ENCODE measurements at places on chromosomes 11 and 22.

DNA sequence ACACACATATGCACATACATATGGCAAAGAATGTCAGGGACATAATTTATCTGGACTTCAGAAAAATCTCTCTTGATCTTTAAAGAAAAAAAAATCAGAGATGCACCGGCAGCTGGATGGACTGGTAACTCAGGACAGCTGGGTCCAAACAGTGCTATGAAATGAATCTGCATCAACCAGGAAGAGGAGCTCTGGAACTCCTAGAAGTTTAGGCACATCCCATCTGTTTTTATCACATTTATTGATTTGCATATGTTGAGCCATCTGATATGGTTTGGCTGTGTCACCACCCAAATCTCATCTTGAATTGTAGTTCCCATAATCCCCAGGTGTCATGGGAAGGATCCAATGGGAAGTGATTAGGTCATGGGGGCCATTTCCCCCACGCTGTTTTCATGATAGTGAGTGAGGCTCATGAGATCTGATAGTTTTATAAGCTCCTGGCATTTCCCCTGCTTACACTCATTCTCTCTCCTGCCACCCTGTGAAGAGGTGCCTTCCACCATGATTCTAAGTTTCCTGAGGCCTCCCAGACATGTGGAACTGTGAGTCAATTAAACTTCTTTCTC lies 87.7 kb upstream of the AKIP1 start:
- no peak for DNase-seq

DNA sequence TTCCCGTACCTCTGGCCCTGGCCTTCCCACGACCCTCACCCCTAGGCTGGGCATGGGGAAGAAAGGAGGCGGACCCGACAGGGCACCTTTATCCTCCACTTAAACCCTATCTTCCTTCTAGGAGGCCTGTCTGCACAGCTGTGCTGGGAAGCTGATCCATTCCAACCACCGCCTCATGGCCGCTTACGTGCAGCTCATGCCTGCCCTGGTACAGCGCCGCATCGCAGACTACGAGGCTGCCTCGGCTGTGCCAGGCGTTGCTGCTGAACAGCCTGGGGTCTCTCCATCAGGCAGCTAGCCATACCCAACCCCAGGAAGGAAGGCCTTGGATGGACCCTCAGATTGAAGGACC lies 599 bp downstream of the TIMM10B start:
- DNase-seq, result no peak

DNA sequence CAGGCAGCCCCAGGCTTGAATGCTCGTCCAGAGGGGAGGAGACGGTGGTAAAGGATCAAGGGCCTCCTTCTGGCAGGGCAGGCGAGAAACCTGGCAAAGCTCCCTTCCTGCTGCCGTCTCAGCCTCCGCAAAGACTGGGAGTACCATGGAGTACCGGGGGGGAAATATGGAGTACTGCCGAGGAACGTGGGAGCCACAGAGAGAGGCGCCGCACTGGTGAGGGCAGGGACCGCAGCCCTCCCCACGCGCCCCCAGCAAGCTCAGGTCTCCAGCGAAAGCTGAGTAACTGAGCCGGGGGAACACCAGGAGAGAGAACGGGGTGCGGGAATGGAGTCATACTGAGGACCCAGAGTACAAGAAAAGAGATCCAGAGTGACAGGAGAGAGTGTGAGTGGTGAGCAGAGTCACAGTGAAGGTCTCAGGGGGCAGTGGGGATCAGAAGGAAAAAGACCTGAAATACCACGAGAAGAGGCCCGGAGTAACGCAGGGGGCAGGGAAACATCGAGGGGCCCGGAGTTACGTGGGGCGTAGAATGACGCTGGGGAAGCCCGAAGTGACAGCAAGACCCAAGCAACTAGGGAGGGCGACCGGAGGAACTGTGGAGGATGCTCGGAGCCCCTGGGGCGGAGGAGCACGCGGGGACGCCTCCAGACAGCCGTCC lies 740 bp downstream of the EML3 start:
- peak; percentile 47 for DNase-seq

DNA sequence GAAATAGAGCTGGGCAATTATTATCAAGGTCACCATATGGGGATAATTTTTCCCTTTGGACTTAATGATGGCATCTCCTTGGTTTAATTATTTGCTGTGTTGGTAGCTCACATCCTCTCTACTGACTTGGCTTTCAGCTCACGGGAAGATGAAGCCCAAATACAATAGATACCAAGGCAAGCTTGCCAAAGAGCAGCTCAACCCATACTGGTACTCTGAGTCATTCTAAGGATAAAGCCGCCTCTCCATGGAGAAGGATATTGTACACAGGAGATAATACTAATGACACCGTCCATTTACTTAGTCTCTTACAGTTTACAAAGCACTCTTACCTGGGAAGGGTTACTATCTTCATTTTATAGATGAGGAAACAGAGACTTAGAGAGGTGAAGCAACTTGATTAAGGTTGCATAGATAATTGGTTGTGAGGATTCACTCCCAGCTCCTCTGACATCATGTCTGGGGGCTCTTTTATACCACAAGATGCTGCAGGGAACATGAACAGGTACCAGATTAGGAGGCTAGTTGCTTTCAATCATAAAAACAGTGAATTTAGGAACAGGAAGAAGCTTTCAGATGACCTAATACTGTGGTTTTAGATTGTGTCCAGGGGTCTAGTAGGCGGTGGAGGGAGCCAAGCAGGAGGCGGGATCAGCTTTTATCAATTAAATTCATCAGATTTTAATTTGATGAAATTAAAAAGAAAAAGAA lies 48.3 kb upstream of the PICALM start:
- DNase-seq, result no peak

GRCh38 chr11:36288442-36289225 lies 590 bp downstream of the COMMD9 start:
- DNase-seq, result no peak

DNA sequence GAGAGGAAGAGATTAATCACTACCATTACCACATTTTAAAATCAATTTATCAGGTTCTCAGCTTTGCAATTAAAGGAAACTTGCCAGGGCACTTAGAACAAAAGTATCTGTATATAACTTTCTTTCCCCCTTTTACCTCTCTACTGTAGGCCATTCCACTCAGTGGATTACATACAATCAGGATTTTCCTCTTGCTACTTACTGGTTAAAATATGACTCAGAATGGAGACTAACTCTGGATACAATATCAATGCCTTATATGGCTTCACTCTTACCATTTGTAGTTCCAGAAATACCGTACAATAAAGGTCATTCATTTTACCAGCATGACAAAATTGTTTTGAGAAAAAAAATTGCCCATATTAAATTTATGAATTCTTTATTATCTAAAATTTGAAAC lies 706.8 kb downstream of the KCNA4 start:
- DNase-seq, result no peak

- no peak for DNase-seq
Measured at GRCh38 chr11:2761131-2762030, 61.6 kb upstream of the KCNQ1OT1 start.

GRCh38 chr11:100816823-100817222 lies 129.7 kb downstream of the ARHGAP42 start:
- no peak for DNase-seq

- no peak for DNase-seq
Measured at GRCh38 chr11:111735262-111736116, 30.7 kb downstream of the PPP2R1B start.

Measured in stimulated activated CD4-positive, alpha-beta T cell treated with anti-CD3 and anti-CD28 coated beads, Interleukin-12 subunit alpha, Interleukin-12 subunit beta, amount 100 ng/mL, for 24 hours (primary cell).